ENCODE measurements at places on chromosomes 12 and 14.

DNA sequence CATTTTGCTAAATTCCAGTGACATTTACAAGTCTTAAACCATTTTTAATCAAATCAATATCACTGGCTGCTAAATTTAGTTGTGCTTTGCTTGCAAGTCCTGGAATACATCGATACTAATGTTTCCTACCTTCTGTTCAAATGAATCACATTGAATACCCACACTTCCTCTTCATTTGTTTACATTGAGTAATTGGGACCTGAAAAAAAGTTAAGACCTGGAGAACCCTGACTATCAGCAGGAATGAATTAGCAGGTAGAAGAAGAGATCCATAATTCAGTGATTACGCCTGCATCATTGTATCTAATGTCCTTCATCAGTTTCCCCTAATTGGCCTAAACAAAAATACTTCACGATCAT is 369.3 kb downstream of the ETNK1 start:
- no peak for DNase-seq

DNA sequence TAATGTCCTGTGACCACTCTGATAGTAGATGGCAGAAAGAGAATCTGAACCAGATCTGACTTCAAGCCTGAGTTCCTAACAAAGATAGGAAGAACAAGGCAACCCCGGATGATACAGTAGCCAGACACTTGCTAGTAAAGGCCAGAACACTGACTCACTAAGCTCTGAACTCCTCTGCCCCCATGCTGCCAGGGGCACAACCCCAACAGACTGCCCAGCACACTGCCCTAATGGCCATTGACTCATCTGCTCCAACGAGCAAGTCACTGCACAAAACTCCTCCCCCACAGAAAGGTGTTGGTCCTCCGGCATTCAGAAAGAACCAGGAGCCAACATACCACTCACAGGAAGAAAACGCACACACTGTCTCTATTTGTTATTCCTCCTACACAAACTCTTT is 179.6 kb upstream of the NUDT4 start:
- DNase-seq: no peak

DNA sequence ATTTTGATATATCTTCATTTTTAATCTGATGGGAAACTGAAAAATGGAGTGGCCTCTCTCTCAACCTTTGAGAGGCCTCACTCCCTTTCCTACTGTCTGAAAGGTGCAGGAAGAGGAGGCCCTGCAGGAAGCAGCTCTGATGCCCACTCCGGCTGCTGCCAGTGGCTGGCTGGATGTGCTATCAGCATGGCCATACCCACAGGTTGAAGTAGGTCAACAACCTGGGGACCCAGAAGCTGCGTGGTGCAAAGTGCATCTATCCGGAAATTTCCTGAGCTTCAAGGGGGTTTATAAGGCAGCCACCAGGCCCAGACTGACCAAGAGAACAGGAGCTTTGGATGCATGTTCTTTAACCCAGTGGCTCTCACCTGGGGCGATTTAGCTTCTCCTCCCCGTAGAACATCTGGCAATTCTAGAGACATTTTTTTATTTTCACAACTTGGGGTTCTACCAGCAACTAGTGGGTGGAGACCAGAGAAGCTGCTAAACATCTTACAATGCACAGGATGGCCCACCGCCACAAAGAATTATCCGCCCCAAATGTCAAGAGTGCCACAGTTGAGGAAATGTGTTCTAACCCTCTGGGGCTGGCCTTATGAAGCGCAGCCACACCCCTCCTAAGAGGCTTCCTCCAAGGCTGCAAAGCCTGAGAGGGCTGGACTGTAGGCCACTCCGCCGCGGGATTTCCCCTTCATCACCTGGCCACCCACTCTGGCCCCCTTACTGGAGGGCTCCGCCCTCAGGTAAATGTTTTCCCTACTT is 8.2 kb upstream of the BATF start:
- DNase-seq: no peak

DNA sequence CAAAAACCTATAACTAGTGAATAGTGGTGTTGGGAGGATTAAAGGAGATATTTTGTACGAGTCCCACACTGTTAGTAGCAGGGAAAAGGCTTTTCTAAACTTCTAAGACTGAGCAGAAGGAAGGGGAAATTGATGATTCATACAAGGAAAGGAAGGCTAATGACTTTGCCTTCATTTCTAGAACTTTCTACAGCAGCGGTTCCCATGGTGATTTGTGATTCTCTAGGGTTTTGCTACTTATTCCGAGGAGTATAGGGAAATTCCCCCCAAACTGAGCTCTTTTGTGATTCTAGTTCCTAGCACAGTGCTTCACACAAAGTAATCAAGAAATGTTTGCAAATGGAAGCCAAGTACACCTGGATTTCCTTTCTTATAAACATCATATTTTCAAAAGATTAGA is 23.8 kb upstream of the PWP1 start:
- no peak for DNase-seq
